ENCODE measurements at places on chromosomes 1 and 21.

DNA sequence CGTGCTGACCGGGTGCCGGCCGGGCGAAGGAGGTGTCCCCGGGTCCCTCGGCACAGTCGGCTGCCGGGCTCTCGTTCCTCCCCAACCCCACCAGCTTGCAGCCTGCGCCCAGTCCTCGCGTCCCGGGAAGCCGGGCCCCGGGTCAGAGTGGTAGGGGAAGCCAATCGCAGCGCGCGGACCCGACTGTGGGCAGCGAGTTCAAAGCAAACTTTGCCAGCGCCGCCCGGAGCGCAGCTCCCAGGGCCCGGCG is 328 bp downstream of the MYCL start:
- DNase-seq: peak; percentile 28

DNA sequence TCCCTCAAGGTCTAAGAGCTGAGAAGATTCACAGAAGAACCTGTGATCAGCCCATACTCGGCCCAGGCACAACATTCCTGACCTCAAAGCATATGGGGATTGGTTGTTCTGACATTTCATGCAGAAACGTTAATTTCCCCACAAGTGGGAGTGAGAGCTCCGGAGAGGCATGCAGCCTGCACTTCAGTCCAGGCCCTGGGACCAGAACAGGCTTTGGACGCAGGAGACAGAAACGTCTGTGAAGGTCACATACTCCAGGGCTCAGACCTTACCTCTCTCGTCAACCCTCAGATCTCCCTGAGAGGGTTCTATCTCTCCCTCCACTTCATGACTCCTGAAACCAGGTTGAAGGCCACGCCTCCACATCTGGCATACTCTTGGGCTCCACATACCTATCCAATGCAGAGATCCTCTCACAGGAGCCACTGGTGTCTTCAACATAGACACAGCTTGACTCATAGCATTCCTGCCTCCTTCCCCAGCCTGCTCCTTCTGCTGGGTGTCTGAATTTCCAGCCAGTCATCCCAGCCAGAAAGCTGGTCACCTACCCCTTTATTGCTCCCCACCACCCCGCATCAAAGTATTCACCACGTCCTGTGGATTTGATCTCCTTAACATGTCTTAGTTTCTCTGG is 149.2 kb downstream of the OMA1 start:
- no peak for DNase-seq

DNA sequence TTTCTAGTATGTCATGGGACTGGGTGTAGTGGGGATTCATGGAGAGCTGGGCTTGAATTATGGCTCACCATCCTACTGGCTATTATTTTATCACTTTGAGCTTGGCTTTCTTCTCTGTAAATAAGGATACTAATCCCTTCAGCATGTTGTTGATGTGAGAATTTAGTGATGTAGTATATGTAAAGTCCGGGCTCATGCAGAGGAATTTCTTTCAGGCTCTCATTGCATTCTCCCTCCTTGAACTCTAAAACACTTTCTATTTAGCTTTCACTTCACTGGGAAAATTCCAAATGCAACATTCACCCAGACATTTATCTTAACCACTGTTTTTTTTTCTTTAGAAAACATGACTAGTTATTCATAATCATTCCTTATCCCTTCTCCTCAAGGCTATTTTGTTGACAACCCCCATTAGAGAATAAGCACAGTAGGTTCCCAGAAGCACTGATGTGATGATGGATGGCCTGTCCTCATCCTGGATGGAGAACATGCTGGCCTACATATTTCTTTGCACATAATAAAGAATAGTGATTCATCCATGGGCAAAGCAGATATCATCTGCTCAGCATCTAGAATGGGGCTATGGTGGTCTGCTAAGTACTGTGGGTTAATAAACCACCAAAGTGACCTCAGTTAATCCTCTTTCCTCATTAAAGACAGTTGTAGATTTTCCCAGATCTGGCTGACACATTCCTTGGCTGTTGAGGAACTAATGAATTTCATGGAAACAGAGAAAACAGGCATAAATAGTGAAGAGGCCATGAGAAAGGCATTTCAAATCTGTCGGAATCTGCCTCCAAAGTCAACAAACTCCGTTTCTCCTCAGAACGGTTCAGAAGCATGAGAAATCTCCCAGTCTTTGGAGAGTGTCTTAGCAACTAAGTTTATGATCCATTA is 68.0 kb upstream of the CYP2J2 start:
- DNase-seq: no peak

- DNase-seq: no peak
Measured at GRCh38 chr1:19229828-19230325, 19.8 kb upstream of the UBR4 start.

DNA sequence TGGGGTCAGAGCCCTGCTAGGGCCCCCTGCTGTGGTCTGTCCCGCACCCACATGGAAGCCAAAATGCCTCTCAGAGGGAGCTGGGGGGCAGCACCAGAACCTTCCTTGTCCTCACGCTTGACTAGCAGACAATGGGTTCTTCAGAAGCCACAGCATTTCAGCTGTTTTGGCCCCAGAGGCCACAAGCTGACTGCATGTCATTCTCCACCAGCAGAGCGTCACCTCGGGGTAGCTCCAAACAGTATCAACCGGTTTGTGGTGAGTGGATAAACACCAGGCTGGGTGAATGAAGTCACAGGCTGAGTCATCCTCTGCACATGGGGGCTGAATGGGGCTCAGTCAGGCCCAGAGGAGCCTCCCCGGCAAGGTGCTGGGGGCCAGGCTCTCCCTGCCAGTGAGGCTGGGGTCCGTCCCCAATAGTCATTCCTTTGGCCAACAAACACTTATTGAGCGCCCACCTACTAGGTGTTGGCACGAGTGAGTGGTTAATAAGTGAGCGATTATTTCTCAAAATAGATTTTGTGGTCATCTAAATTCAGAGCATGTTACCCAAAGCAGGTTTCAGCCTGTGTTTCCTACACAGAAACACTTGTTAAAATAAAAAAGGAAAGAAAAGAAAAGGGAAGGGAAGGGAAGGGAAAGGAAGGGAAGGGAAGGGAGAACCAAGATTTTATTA is 9.1 kb downstream of the OLIG1 start:
- no peak for DNase-seq

- DNase-seq: no peak
Measured at GRCh38 chr21:39612233-39613040, at the start of gene B3GALT5. B3GALT5 (plus strand) TSS chr21:39612940; CDS start chr21:39660560, 47,620 bp downstream.

DNA sequence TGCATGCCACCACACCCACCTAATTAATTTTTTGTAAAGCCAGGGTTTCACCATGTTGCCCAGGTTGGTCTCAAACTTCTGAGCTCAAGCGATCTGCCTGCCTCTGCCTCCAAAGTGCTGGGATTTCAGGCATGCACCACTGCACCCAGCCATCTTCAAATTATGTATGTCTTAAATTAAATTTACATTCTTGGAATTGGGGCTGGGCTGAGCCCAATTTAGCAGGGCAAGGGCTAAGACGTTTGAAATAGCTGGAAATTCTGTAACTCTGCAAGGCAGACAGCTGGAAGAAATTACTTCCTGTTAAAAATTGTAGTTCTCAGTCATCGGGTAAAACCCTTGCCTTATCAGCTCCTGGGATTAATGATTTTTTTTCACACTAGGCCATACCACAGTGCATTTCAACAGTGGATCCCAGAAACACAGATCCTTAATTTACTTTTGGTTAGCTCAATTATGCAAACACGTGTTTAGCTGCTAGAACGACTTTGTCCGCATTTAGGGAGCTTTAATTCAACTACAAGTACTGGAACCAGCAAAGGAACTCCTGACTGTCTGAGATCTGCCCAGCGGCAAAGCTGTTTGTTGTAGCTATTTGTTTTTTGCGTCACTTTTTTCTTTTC is 83.3 kb downstream of the OLFML3 start:
- DNase-seq: no peak

GRCh38 chr1:14969006-14969405 is 184.5 kb upstream of the TMEM51 start:
- DNase-seq: no peak

DNA sequence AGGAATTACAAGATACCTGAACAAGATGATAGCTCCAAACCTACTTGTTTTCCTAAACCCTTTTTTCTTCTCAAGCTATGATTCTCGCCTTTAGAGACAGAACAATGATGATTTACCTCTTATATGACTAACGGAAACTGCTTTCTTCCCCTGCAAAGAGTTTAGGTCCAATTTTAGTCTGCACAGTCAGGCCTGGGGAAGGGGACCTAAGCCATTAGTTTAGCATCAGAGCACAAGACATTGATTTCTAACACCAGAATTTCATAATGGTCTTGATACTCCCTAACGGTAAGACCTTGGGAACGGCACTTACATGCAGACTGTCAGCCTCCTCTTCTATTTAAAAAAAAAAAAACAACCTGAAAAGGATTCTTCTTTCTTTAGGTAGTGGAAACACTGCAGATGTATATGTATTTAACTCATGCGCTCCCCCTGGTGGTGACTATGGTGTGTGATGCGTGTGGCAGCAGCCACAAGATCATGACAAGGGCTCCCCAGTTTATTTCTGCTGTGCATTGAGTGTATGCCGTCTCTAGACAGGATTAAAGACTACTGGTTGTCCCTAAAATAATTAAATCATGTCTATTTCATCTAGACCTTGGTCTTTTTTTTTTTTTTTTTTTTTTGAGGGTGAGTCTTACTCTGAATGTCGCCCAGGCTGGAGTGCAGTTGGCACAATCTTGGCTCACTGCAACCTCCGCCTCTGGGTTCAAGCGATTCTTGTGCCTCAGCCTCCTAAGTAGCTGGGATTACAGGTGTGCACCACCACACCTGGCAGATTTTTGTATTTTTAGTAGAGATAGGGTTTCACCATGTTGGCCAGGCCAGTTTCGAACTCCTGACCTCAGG is 37.3 kb upstream of the TMEM222 start:
- peak; percentile 55 for DNase-seq

DNA sequence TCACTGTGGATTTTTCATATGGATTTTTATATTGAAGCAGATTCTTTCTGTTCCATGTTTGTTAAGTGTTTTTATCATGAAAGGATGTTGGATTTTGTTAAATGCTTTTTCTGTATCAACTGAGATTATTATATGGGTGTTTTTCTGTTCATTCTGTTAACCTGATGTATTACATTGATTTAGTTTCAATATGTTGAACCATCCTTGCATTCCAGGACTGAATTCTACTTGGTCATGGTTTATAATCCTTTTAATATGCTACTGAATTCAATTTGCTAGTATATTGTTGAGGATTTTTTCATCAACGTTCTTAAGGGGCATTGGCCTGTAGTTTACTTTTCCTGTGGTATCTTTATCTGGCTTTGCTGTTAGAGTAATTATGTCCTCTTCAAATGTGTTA is 55.8 kb downstream of the CCDC30 start:
- DNase-seq: no peak

GRCh38 chr21:29145354-29145782 is 14.9 kb downstream of the MAP3K7CL start:
- DNase-seq: no peak

GRCh38 chr1:85936470-85936869 is 220.1 kb downstream of the COL24A1 start:
- DNase-seq: no peak

GRCh38 chr1:151311589-151312331 is 15.5 kb downstream of the PI4KB start:
- no peak for DNase-seq

- no peak for DNase-seq
Measured at GRCh38 chr1:147738129-147738528, 22.3 kb downstream of the GJA5 start.

DNA sequence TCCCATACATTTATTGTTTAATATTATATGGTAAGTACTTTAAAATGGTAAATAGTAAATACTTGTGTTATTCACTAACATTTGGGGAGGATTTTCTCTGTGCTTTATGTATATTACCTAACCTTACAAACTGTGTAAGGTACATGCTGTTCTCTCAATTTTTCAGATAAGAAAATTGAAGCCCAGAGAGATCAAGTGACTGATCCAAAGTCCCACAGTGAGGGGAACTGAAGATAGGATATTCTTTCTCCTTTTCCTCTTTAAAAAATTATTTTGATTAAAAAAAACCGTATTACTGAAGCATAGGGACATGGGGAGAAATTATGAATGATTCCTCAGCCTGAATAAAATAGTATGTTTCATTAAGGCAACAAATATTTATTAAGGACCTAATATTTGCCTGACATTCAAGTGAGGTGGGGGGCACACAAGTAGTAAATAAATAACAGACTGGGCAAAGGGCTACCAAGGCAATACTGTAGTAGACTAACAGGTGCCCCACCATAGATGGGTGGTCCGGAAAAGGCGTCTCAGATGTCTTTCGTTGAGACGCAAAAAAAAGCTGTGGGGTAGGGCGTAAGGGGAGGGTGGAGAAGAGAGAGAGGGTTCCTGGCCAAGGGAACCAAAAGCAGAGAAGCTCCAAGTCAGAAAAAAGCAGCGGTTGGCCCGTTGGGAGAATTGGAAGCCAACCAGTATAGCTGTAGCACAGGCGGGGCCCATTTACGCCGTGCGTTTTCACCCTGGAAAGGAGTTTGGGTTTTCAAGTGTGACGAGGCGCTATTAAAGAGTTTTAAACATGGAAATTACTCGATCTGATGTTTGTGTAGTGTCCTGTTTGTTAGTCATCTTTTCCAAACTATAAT is 944 bp upstream of the AGO3 start:
- DNase-seq: peak; percentile 54

DNA sequence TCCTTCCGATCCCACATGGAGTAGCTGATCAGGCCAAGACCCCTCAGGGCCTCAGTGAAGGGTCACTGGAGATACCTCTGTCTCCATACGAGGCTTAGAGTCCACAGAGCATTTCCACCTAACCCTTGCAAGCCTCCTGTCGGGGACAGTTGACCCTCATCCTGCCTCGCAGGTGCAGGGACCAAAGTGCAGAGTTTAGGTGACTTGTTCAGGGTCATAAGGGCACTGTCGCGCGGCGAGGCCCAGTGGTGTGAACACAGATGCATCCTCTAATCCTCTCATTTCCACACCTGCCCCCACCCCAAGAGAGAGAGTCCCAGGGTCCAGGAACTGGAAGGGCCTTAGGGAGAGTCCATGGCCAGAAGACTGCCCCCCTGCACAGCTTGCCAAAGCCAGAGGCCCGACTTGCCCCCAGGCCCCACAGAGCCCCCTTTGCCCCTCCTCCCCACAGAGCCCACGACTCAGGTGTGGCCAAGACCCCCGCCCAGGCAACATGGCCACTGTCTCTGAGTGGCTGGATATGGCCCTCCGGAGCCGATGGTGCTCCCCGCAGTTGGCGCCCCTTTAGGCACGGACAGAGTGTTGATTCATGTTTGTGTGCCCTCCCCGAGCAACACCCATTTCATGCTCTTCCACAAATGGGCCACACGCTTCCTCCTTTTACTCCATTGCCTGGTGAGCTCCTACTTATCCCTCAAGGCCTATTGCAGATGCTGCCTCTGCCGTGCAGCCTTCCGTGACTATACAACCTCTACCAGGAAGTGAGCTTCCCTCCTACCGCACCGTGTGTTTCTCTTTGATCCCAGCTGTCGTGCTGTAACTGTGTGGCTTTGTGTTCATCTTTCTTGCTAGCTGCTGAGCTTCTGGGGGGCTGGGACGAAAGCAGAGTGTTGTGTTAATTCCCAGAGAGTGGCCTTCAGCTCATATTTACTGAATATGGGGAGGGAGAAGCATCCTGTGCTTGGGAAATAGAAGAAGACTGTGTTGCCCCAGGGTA is 1.7 kb downstream of the TRPM2 start:
- DNase-seq: no peak

GRCh38 chr1:181516706-181517105 is 33.4 kb downstream of the CACNA1E start:
- no peak for DNase-seq

GRCh38 chr1:230267338-230268065 is 158.6 kb downstream of the PGBD5 start:
- DNase-seq: no peak

GRCh38 chr1:229951856-229952534 is 115.0 kb upstream of the GALNT2 start:
- DNase-seq: no peak

All from DMS79 (cell line).